CD4-positive, alpha-beta memory T cell (primary cell): ENCODE measurements at places on chromosomes 5 and 9.

- no peak for DNase-seq
Measured at GRCh38 chr9:18887546-18887945, 145.5 kb downstream of the SAXO1 start.

DNA sequence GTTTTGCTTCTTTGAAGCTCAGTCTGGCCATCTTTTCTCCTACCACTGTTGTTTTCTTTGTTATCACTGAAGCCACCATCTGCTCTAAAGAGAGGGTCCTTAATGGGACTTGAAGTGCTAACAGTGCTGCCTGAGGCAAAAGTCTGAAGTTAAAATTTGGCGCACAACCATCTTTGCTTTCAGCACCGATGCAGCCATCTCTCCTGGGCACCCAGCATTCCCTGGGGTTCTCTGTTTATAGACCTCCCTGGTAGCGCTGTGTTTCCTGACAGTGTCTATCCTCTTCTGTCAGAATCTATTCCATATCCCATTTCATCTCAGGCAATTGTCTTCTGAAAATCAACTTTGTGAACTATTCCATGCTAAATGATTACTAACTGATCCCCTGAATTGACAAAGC lies 491.5 kb upstream of the MPDZ start:
- DNase-seq: no peak

DNA sequence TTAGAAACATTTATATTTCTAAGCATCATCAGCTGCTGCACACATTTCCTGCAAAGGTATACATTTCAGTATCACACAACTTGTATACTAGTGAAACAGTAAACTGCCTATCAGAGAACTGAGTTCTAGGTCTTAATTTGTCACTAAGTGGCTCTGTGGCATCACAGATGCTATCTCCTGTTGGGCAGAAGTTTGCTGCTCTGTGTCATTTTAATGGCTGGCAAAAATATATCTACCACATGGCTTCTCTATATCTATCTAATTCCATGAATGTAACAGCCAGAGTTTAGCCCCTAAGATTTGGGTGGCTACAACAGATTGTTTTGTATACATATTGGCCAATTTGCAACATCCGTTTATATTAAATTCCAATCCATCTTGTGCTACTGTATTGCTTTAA lies 1231.9 kb upstream of the C9orf72 start:
- no peak for DNase-seq

DNA sequence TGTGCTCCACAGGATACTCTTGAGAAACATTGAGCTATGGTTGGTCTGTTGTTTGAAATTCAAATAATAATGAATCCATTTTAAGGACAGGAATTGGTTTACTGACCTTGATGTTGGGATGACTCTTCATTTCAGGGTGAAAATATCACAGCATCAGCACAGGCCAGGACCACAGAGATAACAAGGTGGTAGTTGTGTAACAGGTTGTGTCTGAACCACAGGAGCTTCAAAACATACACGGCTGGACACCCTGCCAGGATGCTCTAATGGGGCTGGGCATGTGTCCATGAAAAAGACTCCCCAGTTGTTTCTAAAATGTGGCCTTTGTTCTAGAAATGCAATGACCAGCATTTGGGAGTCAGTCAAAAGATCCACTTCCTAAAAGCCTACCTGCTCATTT lies 69.8 kb downstream of the ACO1 start:
- no peak for DNase-seq

DNA sequence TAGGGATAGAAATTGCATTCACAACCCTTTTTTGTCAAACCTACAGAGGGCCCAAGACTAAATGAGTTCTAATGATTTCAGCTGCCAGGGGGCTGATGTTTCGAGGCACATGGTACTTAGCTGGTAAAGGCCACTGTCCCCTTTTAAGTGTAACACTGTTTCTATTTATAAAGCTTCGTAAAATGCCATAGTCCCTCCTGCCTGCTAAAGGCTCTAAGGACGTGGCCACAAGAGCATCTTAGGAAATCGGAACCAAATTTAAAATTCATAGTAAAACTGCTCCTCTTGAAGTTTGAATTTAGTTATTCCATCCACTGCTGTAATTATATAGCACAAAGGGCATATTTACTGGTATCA lies 170.3 kb upstream of the WWC1 start:
- DNase-seq: no peak

DNA sequence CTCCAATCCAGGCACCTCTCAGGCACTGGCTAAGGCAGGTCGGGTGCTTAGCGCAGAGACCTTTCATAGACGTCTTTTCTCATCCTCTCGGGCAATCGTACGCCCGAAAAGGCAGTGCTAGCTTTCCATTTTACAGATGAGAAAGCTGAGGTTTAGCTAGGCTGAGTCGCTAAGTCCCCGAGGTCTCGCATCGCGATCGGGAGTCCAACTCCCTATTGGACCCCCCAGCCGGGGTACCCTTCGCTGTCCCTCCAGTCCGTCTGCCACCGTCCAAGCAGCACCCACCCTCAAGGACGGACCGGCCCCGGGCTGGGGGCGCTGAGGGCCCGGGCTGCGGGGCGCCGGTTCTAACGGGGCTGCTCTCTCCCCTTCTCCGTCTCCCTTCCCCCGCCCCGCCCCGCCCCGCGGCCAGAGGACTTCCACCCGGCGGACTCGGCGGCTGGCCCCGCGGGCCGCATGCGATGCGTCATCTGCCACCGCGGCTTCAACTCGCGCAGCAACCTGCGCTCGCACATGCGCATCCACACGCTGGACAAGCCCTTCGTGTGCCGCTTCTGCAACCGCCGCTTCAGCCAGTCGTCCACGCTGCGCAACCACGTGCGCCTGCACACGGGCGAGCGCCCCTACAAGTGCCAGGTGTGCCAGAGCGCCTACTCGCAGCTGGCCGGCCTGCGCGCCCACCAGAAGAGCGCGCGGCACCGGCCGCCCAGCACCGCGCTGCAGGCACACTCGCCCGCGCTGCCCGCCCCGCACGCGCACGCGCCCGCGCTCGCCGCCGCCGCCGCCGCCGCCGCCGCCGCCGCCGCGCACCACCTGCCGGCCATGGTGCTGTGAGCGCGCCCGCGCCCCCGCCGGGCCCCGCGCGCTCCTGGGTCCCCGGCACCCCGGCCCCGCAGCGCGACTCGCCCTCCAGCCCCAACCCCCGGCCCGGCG lies 12.5 kb upstream of the EXOSC2 start:
- peak; percentile 49 for DNase-seq

GRCh38 chr5:10329446-10329819 lies 21.7 kb upstream of the CMBL start:
- no peak for DNase-seq

DNA sequence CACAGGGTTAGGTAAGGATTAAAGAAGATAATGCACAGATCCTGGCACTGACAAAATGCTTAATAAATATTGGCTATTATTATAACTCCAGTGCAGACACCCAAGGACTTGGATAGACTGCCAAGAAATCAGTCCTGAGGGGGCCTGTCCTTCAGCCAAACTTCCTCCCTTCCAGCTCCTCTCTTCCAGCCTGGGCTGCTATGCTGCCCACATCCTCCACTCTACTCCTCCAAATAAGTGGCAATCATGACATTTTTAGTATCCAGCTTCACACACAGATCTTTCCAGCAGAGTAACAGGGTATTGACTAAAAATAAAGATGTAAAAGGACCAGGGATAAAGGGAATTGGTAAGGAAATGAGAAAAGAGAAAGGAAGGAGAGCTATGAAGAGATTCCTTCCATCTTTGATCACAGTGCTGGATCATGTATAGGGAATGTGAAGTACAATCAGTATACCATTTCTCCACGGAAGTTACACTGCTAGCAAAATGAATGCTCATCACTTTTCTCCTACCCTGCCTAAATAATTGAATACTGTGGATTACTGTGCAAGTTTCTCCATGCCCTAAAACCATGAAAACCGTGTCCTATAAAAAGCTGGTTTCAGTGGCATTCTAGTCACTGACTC lies 136.0 kb upstream of the OSMR start:
- no peak for DNase-seq

DNA sequence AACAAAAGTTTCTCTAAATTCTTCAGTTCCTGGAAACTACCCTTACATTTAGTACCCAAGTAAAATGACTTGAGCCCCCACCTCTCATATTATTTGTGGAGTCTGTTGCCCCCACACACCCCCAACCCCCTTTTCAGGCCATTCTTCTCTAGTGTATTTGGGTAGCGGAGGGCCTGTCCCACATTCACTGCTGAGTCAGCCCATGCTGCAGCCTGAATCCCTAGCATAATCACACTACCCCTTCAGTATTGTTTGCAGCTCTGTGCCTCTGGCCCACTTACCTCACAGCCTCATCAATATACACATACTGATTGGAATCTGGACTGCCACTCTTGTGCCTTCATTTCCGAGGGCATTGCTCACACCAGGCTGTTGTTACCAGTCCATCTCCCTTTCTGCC lies 26.8 kb downstream of the RGS7BP start:
- no peak for DNase-seq

DNA sequence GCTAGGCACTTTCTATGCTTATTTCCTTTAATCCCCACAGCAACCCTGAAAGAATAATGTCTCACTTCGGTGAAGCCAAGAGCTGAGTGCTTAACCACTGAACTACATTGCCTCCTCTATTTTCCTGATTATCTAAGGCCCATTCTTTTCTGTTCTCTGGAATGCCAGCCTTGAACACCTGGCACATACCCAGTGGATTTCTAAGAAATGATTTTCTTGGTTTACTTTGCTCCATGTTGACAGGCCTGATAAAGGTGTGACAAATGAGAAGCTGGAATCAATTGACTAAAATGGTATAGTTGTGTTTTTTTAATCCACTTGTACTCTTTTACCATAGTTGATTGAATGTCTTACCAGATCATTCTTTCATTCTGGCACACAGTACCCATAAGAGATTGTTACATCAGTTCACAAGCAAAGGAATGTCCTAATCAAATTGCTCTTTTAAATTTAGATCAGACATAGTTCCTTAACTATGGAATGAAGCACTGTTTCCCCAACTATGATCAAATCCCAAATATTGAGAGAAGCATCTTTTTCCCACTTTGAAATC lies 9.0 kb upstream of the ENC1 start:
- DNase-seq: no peak

DNA sequence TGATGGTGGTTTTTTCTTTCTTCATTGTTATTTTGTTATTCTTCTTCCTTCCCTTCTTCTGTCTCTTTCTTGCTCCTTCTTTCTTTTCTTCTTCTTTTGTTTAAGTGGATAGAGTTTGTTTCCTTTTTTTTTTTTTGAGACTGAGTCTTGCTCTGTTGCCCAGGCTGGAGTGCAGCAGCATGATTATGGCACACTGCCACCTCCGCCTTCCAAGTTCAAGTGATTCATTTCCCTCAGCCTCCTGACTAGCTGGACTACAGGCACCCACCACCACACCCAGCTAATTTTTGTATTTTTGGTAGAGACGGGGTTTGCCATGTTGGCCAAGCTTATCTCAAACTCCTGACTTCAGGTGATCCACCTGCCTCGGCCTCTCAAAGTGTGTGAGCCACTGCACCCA lies 40.3 kb downstream of the JAK2 start:
- DNase-seq: no peak

DNA sequence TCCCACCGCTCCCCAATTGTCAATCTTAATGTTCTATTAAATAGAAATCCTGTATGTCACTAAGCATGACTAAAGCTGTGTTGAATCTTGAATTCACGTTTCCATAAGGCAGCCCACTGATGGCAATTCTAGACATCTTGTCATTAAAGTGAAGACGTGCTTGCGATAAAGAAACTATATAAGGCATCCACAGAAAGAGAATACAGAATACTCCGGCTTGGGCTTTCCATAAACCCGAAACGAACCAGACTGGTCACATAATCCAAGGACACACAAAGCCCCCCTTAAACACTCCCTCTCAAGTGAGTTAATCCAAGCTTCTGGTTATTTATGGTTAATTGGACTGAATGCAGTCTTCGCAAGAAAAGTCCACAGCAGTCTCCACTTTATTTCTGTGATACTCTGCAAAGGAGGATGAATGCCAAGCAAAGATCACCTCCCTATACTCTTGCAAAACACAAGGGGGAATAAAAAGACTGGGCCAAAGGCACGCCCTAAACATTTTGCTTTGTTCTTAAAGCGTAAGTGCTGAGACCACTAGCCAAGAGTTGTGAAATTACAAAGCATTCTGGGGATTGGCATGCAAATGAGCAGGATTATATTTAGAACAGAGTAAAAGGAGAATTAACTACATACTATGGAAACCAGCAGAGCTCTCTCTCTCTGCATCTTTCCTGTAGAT lies 54.7 kb downstream of the DPYSL3 start:
- DNase-seq: no peak

GRCh38 chr5:15283076-15283475 lies 216.9 kb upstream of the FBXL7 start:
- DNase-seq: no peak

- no peak for DNase-seq
Measured at GRCh38 chr9:7195526-7195925, 437.8 kb downstream of the KDM4C start.

DNA sequence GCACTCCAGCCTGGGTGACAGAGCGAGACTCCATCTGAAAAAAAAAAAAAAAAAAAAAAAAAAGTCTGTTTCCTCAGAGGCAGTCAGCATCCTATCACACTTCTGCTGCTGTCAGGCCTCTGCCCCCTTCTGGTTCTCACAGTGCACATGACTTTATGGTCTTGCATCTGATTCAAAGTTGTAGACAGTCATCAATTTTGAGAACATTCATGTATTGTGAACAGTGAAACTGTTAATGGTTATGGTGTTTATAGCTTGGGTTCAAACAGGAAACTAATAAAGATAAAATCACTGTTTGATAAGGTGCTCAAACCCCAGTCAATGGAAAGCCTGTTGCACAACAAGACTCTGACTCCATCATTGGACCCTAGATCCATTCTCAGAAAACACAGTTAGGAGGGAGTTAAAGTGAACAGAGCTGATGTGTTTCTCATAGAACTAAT lies 61.4 kb downstream of the FOXD1 start:
- no peak for DNase-seq

DNA sequence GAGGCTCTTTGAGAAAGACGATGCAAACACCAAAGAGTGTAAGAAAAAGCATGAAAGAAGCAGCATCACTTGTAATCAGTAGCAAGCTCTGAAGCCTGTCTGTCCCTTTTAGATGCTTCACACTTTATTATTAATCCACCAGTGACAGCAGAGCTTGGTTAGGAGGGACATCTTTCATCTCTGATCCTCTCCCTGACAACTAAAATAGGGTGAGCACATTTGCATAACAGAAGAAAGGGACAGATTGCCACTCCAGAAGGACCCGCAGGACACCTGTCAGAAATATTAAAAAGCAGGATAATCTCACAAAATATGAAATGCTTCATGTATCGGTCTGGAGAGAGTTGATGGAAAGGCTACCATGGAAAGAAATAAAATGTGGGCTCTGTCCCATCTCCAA lies 71.4 kb upstream of the MAP1B start:
- DNase-seq: no peak

GRCh38 chr5:109003928-109004327 lies 256.2 kb downstream of the FER start:
- no peak for DNase-seq

DNA sequence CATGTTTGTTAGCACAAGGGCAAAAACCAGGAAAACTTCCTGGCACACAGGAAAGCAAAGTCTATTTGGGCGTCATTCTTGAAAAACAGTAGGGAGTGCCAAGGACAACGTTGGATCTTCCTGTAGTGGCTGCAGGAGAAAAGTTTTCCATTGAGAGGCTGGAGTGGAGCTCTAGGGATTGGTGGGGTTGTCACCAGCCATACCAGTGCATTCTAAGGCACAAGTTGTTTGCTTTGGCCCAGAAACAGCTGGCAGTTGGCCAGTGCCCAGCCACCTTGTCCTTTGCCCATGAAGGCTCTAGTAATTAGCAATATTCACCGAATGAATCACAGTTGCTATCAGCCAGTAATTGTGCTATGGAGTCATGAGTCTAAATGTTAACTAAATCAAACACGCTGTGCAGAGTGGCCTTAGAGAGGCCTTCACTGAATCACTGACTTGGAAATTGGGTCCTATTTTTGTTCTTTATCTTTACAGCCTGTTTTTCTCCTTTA lies 26.4 kb downstream of the TNFSF15 start:
- DNase-seq: no peak

GRCh38 chr9:116309900-116310611 lies 156.5 kb downstream of the PAPPA start:
- DNase-seq: no peak
